ENCODE measurements at places on chromosomes 11 and 22.

DNA sequence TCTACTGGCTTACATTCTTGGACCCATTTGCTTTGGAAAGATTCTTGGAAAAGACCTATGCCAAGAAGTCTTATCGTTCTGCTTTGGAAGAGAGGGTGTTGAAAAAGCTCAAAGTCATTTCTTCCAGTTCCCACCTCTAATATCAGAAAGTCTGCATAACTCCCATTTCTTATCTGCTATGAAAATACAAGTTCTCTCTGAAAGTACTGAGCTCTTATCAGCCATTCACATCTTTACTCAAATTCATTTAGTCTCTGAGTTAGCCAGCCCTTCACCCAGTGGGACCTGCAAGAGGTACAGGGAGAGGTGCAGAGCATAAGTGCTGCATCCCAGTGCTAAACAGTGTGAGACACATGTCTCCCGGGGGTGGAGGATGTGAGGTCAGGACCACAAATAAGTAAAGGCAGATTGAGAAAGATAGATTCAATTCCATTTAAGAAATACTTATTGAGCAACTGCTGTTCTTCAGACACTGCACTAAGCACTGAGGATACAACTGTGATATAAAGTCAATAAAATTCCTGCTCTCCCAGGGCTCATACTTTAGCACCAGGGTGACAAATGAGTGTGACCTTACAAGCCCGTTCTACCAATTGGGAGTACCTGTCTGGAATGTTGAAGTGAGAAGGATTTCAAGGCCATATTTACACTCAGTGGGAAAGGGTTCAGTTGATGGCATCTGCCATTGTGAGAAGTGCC lies 76.7 kb downstream of the PISD start:
- peak; percentile 98 for DNase-seq

DNA sequence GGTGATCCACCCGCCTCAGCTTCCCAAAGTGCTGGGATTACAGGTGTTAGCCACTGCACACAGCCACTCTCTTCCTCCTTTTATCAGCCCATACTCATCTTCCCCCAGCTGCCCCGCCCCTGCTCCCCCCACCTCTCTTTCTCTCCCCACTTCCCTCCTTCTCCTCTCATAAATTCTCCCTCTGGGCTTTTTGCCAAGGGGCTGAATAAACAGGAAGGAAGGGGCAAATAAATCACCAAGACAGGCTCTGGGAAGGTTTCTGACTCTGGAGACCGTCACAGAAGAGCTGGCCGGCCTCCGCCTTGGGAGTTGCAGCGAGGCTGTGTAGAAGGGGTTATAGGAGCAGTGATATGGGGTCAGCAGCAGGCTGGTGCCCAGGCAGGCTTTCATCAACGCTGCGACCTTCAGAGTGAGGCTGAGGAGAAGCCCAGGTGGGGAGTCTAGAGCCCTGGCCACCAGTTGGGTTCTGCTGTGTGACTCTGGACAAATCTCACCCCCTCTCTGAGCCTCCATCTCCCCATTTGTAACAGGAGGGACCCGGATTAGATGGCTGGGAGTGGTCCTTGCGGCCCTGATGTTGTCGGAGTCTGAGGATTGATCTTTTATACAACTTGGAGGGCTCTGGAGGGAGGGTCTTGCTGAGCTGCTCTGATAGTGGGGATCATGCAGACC lies 62.6 kb upstream of the RASD2 start:
- DNase-seq = peak; percentile 47

- no peak for DNase-seq
These were observed 292.6 kb downstream of the NTM start for GRCh38 chr11:131662993-131663392.

- no peak for DNase-seq
These were observed 33.4 kb upstream of the VPREB1 start for GRCh38 chr22:22210889-22211833.

DNA sequence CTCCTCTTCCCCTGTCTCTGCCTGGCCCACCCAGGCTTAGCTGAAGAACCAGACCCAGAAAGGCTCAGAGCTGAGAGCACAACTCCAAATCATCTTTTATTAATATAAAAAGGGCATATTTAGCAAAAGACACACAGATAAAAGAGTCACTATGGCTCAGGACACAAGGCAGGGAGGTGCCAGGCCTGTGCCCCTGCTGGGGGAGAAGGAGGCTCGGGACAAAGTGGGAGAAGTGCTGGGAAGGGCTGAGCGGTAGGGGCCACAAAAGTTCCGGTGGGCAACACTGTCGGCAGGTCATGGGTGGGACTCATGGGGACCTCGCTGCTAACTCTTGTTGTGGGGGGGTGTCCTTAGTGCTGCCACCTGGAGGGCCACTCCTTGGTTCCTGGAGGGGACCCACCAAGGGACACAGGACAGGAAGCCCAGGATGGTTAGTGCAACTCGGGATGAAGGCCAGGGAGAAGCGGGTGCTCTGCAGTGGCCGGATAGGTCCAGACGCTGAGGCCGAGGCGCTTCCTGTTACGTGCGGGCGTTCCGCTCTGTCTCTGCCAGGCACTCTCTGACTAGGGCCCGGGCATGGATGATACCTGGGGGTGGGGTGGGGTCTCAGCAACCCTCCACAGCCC lies 1.4 kb upstream of the PITPNM1 start:
- DNase-seq = no peak

GRCh38 chr11:8070417-8071115 lies 10.4 kb upstream of the TUB start:
- peak; percentile 43 for DNase-seq

DNA sequence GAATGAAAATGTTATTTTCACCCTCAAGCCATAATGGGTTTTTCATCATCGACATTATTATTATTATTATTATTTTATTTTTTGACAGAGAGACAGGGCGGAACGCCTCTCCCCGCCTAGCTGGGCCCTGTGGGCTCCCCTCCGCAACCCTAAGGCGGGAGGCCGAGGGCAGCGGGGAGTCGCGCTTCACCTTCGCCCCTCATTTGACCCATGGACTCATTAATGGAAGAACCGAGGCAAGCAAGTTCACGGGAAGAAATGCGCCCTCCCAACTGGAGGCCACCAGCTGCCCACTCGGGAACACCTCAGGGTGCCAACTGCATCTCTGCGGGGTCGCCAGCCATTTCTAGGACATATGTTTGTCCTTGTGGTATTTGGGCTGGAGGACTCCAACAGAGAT lies 115.3 kb upstream of the KIRREL3 start:
- no peak for DNase-seq

DNA sequence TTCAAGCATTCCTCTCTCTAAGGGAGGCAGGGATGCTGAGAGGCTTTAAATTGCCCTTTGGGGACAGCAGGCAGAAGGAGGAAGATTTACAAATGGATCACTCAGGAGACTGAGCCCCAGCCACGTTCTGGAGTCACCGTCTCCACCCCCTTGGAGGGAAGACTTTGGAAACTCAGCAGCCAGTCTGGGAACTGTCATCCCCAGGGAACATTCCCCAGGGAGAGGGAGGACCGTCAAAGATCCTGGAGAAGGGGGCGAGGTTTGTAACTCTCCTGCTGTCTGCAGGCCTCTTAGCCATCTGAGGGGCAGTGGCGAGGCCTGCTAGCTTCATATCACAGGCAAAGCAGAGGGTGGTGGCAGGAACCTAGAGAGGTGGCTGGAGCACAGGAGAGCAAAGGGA lies 56.1 kb upstream of the SLC22A12 start:
- DNase-seq = no peak

- peak; percentile 6 for DNase-seq
These were observed 60.9 kb downstream of the CELSR1 start for GRCh38 chr22:46476547-46476941.

- DNase-seq = no peak
These were observed 10.9 kb downstream of the ACO2 start for GRCh38 chr22:41479671-41480396.

- DNase-seq = no peak
These were observed 17.6 kb downstream of the SELENOO start for GRCh38 chr22:50218153-50218995.

- DNase-seq = no peak
These were observed 8.5 kb upstream of the NAALADL1 start for GRCh38 chr11:65066805-65067291.

DNA sequence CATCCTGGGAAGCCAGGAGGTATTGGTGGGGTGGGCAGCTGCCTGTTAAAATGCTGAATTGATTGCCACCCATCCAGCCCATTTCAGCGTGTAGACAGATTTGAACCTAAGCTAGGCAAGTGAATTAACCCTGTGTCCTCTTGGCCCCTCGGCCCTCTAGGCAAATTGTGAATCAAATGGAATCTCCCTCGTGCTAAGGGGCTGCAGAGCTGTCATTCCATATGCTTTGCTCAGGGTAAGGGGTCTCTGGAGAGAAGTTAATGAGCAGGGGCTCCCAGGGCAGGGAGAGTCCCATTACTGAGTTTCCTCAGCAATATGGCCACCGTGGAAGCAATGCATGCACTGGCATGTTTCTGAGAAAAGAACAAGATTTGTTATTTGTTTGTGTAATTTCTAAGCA lies 117.7 kb upstream of the RCN1 start:
- no peak for DNase-seq

GRCh38 chr11:16911658-16912057 lies 102.6 kb downstream of the PLEKHA7 start:
- no peak for DNase-seq

DNA sequence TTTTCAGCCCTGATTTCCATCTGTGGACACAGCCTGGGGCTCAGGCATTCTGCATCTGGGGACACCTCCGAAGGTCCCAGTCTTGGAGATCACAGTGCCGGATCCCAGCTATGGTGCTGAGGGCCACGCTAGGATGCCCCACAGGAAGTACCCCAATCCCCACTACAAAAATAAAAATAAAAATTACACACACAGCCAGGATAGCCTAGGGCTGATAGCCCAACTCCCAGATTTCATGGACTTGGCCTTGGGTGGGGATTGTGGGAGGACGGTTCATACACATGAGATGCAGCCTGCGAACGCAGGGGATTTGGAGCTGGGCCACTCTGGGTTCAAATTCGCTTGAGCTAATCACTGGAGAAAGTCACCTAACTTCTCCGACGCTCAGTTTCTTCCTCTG lies 237.7 kb downstream of the BUD13 start:
- no peak for DNase-seq

DNA sequence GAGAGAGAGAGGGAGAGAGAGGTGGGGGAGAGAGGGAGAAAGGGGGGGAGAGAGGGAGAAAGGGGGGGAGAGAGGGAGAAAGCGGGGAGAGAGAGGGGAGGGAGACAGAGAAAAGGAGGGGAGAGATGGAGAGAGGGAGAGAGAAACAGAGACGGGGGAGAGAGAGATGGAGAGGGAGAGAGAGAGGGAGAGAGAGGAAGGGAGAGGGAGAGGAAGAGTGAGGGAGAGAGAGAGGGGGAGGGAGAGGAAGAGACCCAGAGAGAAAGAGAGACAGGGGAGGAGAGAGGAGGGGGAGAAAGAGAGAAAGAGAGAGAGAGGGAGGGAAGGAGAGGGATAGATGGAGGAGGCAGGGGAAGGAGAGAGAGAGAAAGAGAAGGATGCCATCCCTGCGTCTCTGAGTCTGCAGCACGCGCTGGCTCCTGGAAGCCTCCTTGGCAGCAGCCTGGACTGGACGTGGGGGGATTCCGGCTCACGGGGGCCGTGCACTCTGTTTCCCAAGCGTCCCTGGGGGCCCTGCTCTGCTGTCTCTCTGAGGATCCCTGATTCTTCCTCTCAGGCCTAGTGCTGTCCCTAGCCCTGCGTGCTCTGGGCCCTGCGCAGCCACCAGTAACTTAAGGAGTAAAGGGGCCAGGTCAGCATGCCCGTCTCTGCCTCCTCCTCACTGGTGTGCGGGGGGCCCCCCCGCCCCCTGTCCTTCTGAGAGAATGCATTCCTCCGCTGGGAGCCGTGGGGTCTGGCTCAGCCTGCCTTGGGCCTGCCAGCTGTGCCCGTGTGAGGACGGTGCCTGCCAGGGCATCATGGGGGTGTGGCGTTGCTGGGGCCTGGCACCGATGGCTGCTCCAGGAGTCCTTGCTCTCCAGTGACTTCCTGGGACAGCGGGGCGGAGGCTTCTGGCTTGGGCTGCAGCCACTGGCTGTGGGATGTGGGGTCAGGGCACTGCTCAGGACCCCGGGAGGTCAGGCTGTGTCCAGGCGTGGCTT lies 429.5 kb downstream of the TBC1D22A start:
- no peak for DNase-seq

- no peak for DNase-seq
These were observed 56.5 kb downstream of the BLID start for GRCh38 chr11:122059565-122059964.

DNA sequence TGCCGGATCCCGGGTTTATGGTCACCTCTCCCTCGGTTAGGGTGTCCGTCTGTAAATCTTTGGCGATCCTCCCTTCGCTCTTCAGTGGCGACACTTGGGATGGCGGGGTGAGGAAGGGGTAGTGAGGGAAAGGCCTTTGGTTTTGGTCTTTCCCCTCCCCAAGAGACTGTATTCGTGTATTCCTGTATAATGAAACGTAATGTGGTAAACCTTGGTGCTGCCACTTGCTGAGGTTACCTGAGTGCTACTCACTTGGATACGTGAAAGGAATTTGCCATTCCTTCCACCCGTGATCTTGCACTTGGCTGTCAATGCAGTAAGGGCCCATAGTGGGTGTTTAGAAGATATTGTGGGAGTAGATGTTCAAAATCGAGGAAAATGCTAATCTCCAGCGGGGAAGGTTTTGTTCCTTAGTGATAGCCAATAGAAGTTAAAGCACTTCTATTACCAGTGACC lies 578 bp upstream of the NUP160 start:
- no peak for DNase-seq

- DNase-seq = no peak
These were observed 350.7 kb downstream of the LARGE1 start for GRCh38 chr22:33569559-33569958.

- peak; percentile 21 for DNase-seq
These were observed 801 bp downstream of the SESN3 start for GRCh38 chr11:95229993-95230809.

DNA sequence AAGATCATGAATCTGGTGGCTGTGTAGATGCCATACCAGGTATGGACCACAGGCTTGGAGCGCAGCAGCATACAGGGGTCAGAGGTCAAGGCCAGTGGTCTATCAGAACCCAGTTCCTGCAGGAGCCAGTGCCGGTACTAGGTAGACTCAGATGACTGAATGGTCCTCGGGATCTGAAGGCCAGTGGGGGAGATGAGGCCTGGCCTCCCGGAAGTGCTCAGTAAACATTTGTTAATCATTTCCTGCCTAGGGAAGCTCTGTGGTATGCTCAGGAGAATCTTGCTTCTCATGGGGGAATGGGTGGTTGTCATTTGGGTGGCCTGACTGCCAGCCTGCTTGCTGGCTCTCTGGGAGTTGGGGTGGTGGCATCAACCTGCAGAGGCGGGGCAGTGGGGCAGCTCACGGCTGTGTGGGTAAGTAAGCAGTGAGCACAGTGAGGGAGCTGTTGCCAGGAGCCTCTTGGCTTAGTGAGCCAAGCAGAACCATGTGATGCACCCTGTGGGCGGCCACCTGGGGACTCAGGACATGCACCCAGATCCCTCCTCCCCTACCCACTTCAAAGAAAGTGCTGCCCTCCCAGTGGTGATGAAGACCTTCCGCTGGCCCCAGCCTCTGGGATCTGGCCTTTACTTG lies 33.0 kb downstream of the PTPRJ start:
- DNase-seq = no peak

DNA sequence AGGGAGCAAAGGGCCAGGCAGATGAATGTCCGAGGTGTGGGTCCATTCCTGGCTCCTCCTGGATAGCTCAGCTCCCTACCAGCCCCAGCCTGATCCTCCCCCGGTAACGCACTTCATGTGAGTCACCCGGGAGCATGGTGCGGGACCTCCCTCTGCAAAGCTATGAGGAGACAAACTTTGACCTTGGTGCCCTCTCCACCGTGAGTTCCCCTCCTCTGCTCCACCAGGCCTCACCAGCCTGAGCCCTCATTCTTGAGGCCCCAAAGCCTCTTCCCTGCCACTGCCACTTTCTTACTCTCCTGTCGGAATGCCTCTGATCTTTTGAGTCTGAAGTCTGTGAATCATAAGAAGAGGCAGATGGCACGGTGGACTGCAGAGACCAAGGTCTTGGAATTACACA lies 37.4 kb upstream of the CD82 start:
- DNase-seq = no peak

- no peak for DNase-seq
These were observed 44.3 kb upstream of the CTTN start for GRCh38 chr11:70353900-70354568.
